ENCODE measurements at places on chromosomes 3 and 15.

GRCh38 chr15:71666763-71667620, 143.4 kb upstream of the NR2E3 start:
- H3K4me1 ChIP-seq, result no peaks in the 10 kb centered on the region
- no peaks in the 10 kb centered on the region for H3K27me3 ChIP-seq
- no peak overlapping the region for H3K4me3 ChIP-seq
- H3K27ac ChIP-seq, result no peak overlapping the region
- H3K36me3 ChIP-seq, result peaks cover 5% of the 10 kb centered on the region
- DNase-seq, result no peak

GRCh38 chr3:127799476-127800222, 22.7 kb downstream of the MGLL start:
- no peak overlapping the region for H3K4me3 ChIP-seq
- no peaks in the 10 kb centered on the region for H3K36me3 ChIP-seq
- H3K27me3 ChIP-seq, result no peaks in the 10 kb centered on the region
- no peak overlapping the region for H3K27ac ChIP-seq

DNA sequence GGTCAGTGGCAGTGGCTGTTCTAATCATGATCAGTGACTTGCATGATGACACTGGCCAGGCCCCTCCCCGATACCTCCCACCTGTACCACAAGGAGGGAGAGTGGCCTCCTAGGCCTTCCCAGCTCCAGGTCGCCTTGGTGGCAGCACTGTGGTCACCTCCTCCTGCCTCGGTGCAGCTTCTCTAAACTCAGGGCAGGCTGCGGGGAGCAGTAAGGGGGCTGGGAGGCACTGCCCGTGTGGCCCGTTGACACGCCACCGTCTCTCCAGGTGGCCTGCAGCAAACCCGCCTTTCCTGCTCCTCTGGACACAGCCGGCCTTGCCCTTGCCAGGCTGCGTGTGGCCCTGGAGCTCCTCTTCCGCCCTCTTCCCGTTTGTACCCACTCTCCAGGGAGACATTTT, 184.1 kb downstream of the XXYLT1 start:
- peaks cover 8% of the 10 kb centered on the region for H3K36me3 ChIP-seq
- no peaks in the 10 kb centered on the region for H3K27me3 ChIP-seq
- H3K27ac ChIP-seq, result no peak overlapping the region
- H3K4me1 ChIP-seq, result no peaks in the 10 kb centered on the region
- DNase-seq, result no peak
- H3K4me3 ChIP-seq, result no peak overlapping the region

GRCh38 chr3:129695230-129695629, 88.8 kb upstream of the PLXND1 start:
- no peaks in the 10 kb centered on the region for H3K27me3 ChIP-seq
- no peak for DNase-seq
- H3K36me3 ChIP-seq, result peaks cover 38% of the 10 kb centered on the region
- no peak overlapping the region for H3K27ac ChIP-seq
- H3K4me3 ChIP-seq, result no peak overlapping the region

DNA sequence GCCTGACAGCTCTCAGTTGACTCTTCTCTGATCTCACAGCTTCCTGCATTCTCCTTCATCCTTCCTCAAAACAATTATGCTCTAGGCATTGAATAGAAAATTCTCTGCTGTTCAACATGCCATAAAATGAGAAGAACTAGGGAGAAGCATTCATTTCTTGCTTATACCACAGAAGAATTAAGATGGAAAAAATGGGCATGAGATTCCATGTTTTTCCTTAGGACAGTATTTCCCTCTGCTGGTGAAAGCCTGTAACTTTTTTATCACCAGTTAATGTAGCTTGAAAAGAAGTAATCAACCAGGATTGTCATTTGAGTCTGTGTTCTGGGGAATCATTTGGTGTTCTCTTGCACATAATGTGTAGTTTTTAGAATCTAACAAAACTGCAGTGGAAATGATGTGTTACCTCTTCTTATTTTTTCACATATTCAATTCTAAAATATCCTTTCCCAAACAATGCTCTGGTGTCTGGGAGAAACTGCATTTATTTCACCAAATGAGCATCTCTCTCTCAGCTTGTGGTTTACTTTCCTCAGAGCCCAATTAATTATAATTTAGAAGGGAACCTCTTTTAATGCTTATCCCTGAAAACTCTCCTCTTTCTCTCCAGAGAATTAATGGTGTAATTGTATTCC, 92.8 kb upstream of the DCBLD2 start:
- H3K36me3 ChIP-seq, result no peaks in the 10 kb centered on the region
- H3K4me3 ChIP-seq, result no peak overlapping the region
- H3K27ac ChIP-seq, result no peak overlapping the region
- H3K4me1 ChIP-seq, result no peaks in the 10 kb centered on the region

GRCh38 chr3:140341203-140341602, 336.7 kb upstream of the TRIM42 start:
- H3K4me1 ChIP-seq, result peaks cover 14% of the 10 kb centered on the region
- 0 out of 2 replicates have a peak, but pooled peaks cover 4% of the 10 kb centered on the region for H3K36me3 ChIP-seq
- H3K27ac ChIP-seq, result peak overlapping the region; percentile 42
- no peak overlapping the region for H3K4me3 ChIP-seq
- no peak for DNase-seq

- H3K4me1 ChIP-seq, result no peaks in the 10 kb centered on the region
- DNase-seq, result no peak
- no peak overlapping the region for H3K27ac ChIP-seq
- H3K36me3 ChIP-seq, result no peaks in the 10 kb centered on the region
- H3K4me3 ChIP-seq, result no peak overlapping the region
- no peaks in the 10 kb centered on the region for H3K27me3 ChIP-seq
Measured at GRCh38 chr3:77595371-77595870, 555.5 kb downstream of the ROBO2 start.

- H3K27me3 ChIP-seq, result no peaks in the 10 kb centered on the region
- H3K27ac ChIP-seq, result no peak overlapping the region
- H3K4me3 ChIP-seq, result no peak overlapping the region
- no peak for DNase-seq
Measured at GRCh38 chr3:159234306-159234705, 432.5 kb downstream of the MFSD1 start.

DNA sequence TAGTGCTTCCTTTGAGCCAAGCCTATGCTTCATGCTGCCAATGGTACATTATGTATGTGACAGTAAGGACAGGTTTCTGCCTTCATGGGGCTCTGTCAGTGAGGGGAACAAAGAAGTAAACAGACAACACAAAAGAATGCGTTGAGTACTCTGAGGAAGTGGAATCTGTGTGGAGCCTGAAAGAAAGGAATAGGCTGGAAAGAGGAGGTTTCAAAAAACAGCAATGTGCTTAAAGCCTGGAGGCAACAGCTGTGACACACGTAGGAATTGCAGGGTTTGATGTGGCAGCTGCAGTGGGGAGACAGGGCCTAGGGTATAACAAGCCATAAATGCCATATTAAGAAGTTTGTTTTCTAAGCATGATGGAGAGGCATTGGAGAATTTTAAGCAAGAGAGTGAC, 316.7 kb downstream of the CLSTN2 start:
- no peaks in the 10 kb centered on the region for H3K36me3 ChIP-seq
- no peak overlapping the region for H3K4me3 ChIP-seq
- peaks cover 4% of the 10 kb centered on the region for H3K4me1 ChIP-seq
- H3K27me3 ChIP-seq, result no peaks in the 10 kb centered on the region

GRCh38 chr15:80325206-80325605, 73.2 kb upstream of the CTXND1 start:
- H3K27ac ChIP-seq, result no peak overlapping the region
- no peak overlapping the region for H3K4me3 ChIP-seq
- no peaks in the 10 kb centered on the region for H3K4me1 ChIP-seq
- H3K36me3 ChIP-seq, result no peaks in the 10 kb centered on the region
- DNase-seq, result no peak

DNA sequence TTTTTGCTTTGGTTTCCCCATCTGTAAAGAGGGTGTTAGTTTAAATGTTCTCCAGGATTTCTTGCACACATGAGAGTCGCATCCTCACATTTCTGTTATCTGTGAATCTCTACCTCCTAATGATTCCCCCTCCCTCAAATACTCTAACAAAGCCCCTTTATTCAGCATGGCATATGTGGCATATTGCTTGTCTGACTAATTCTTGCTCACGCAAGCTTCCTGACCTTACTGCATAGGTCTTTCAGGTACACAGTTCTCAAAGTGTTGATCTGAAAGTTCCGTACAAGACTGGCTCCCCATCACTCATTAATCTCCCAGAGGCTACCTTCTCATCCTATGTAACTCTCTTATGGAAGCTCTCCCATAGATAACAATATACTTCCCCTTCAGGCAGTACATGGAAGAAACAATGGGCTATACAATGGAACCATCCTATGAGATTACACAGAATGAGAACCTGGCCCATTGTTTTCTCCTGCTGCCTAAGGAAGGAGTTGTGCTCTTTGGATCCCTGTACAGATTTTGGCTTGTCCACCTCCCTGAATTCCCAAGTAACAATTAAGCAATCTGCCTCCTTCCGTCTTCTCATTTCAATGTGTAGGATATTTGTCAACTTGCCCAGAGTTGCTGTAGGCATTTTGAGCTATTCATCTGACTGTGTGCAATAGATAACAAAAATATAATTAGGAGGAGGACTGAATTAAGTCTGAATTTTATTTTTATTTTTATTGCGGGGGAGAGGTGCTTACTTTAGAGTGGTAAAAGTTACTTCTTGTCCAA, 51.0 kb downstream of the PPARG start:
- H3K4me3 ChIP-seq, result no peak overlapping the region
- no peak overlapping the region for H3K27ac ChIP-seq
- no peaks in the 10 kb centered on the region for H3K4me1 ChIP-seq
- no peaks in the 10 kb centered on the region for H3K36me3 ChIP-seq
- no peak for DNase-seq

- peaks cover 12% of the 10 kb centered on the region for H3K36me3 ChIP-seq
- H3K27ac ChIP-seq, result no peak overlapping the region
Measured at GRCh38 chr3:134144694-134145093, 106.0 kb downstream of the RYK start.

DNA sequence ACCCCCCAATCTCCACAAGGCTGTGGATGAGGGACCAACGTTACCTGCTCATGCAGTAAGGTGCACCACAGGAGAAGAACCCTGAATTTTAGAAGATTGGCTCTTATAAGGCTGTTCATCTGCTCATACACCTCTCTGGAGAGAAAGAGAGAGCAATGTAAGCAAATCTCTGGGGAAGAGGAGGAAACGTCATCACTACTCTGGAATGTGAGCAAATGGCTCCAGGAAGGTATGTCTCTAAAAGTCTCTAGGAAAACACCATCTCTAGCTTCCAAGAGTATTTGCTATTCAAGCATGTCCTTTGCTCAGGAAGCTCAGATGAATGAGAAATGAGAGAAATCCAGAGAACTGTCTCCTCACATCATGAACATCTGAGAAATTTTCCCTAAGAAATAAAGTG, 235.4 kb downstream of the TBL1XR1 start:
- no peak overlapping the region for H3K4me3 ChIP-seq
- H3K27ac ChIP-seq, result no peak overlapping the region
- no peaks in the 10 kb centered on the region for H3K4me1 ChIP-seq

GRCh38 chr3:10273702-10274305, 18.9 kb downstream of the GHRL start:
- no peaks in the 10 kb centered on the region for H3K4me1 ChIP-seq
- no peak overlapping the region for H3K27ac ChIP-seq
- no peak overlapping the region for H3K4me3 ChIP-seq
- no peak for DNase-seq
- peaks cover 14% of the 10 kb centered on the region for H3K36me3 ChIP-seq

- peaks cover 5% of the 10 kb centered on the region for H3K4me1 ChIP-seq
- no peak overlapping the region for H3K4me3 ChIP-seq
- no peaks in the 10 kb centered on the region for H3K27me3 ChIP-seq
Measured at GRCh38 chr15:74398183-74398582, 30.7 kb upstream of the CYP11A1 start.

DNA sequence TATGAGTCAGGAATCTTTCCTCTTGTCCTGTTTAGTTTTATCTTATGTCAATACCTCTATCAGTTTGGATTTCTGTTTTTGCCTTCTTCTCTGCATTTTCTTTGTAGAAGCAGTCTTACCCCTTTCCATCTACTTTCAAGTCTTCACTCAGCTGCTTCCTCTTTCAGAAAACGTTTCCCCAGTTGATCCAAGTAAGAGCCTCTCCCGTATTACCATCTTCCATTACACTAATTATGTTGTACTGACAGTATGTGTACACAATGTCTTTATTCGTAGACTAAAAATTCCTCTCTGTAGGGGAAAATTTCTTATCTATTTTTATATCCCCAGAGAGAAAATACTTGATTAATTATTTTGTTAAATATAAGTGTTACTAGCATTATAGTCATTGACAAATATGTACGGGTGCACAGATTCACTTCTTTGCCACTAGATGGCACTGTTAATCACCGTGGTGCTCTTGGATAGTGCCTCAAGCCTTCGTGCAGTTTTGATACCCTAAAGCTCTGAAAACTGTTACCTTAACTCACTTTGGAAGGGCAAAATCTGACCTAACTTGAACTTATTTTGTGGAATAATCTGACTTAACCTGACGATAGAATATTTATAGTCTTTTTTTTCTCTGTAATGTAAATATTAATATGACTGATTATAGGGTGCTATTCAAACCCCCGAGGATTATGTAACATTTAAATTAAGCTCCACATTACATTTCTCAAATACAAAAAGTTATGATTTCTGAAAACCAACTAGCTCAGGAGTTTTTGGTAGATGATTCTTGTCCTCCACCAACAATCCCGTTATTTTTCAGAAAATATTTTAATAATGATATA, 74.2 kb upstream of the POU1F1 start:
- no peak overlapping the region for H3K27ac ChIP-seq
- H3K4me1 ChIP-seq, result no peaks in the 10 kb centered on the region
- DNase-seq, result no peak
- H3K27me3 ChIP-seq, result no peaks in the 10 kb centered on the region
- H3K36me3 ChIP-seq, result peaks cover 4% of the 10 kb centered on the region

DNA sequence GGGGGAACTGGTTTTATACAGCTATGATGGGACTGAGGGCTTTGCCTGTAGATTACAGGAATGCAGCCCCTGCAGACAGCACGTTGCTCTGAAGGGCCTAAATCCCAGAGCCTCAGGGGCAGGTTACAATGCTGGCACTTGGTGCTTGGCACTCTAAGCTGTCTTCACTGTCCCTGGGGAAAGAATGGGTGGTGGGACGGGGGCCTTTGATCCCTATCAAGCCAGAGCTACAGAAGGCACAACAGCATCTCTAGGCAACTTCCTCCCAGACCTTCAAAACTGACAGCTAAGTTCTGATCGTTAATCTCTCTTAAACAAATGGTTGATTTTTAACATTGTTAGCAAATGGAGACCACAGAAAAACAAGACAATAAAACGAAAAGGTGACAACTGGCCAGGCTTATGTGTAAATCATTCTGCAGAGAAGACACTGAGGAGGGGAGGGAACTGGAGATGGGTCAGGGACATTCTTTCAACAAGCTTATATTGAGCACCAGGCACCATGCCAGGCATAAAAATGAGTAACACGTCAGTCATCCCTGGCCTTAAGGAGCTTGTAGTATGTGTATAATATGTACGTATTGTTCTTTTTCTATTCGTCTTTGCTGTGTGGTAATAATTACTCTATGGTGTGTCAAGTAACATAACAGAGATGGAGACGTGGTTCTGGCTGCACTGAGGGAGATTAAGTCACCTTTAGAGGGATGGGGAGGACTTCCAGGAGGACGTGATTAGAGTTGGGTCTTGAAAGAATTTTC, 49.1 kb downstream of the CA12 start:
- no peaks in the 10 kb centered on the region for H3K4me1 ChIP-seq
- H3K27me3 ChIP-seq, result no peaks in the 10 kb centered on the region
- no peak for DNase-seq
- H3K4me3 ChIP-seq, result no peak overlapping the region
- H3K27ac ChIP-seq, result no peak overlapping the region

All from H9 (cell line).